ENCODE measurements at places on chromosomes 6 and 20. TPM values are rescaled to one million over a fixed set of nuclear protein-coding genes. Genes with fewer than 3 reads are reported as not detected.

Gene SSTR4
- total RNA-seq, result 0.17 TPM

Gene RHAG
- total RNA-seq, result not detected

Gene F13A1
- not detected for total RNA-seq

Gene ARFGEF3
- 0.57 TPM for total RNA-seq

Gene SLC25A27
- total RNA-seq, result 0.98 TPM

Gene DNAAF9
- 5.5 TPM for total RNA-seq

Gene GABRR2
- 0.09 TPM for total RNA-seq

Gene KIF13A
- 21.9 TPM for total RNA-seq

Gene BEND3
- total RNA-seq, result 3.6 TPM

Gene ADGRG6
- 76.6 TPM for total RNA-seq
